Stromal cell of bone marrow (primary cell): ENCODE measurements at places on chromosomes 12 and 14.

GRCh38 chr14:89866458-89866857 lies 88.1 kb downstream of the EFCAB11 start:
- DNase-seq, result no peak

- no peak for DNase-seq
Measured at GRCh38 chr14:46596236-46596635, 55.3 kb downstream of the RPL10L start.

- peak; percentile 56 for DNase-seq
Measured at GRCh38 chr12:48189331-48190125, 6.1 kb downstream of the CCDC184 start.

- DNase-seq, result no peak
Measured at GRCh38 chr14:47917344-47917954, 242.0 kb upstream of the MDGA2 start.

DNA sequence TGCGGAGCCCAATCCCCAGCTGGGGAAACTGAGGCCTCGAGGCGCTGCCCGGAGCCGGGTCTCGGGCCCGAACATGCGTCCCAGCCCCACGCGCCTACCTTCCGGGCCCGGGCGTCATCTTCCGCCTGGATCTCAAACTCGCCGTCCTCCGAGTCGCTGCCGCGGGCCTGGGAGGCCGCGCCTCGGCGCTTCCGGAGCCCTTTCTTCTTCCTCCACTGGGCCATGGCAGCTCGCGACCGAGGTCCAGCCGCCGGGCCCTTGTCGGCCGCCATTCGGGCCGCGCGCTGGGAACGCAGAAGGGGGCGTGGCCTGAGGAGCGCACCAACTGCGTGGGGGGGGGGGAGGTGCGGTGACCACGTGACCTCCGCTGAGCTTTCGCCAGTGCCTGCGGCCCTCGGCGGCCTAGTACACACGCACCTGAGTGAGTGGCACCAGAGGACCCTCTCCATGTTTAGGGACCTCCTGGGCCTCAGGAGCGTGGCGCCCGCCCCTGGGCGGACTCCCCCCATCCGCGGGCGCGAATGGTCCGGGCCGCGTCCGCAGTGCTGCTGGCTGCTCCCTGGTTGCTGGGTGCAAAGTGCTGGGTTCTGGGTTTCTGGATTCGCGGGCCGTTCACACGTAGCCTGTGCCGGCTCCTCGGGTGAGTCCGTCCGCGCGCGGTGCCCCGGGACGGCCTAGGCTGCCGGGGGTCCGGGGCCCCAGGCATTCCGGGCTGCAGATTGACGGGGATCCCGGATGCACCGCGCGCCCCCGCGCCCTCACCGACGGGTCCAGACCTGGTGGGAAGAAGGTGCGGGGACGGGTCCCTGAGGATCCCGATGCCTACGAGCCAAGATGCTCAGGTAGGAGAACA lies at the start of the genes DDX54 and RITA1:
Gene DDX54 (minus strand): TSS at position 299 of the 853 bp plus-strand sequence. CDS start 27 bp downstream, at position 272.
Gene RITA1 (plus strand): TSS at position 542 of the 853 bp plus-strand sequence. CDS start 1,026 bp downstream, outside the sequence.
- DNase-seq, result peak; percentile 38

- peak; percentile 10 for DNase-seq
Measured at GRCh38 chr12:105278043-105278697, 42.2 kb upstream of the APPL2 start.

DNA sequence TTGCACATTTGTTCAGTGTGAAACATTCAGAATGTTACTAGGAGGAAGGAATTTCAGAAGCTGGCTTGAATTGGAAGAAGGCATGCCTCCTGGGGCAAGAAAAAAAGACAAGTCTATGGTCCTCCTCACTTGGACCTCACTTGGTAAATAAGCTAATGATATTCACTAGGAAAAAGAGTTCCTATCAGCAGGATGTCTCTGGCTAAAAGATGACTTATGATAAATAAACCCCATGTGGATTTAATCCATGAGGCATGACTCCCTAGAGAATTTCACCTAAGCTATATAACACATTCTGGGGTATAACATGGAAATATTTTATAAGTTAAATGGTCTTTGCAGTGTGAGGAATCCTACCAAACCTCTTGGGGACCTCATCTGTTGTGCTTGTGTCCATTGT lies 199.9 kb downstream of the LRIG3 start:
- DNase-seq, result no peak
